ENCODE measurements at places on chromosomes 2 and 18.

GRCh38 chr2:31411771-31412170 is 2.8 kb downstream of the XDH start:
- DNase-seq, result no peak

GRCh38 chr2:67038195-67038594 is 358.9 kb upstream of the ETAA1 start:
- DNase-seq, result no peak

GRCh38 chr18:474416-474815 is 26.1 kb downstream of the COLEC12 start:
- DNase-seq, result no peak

DNA sequence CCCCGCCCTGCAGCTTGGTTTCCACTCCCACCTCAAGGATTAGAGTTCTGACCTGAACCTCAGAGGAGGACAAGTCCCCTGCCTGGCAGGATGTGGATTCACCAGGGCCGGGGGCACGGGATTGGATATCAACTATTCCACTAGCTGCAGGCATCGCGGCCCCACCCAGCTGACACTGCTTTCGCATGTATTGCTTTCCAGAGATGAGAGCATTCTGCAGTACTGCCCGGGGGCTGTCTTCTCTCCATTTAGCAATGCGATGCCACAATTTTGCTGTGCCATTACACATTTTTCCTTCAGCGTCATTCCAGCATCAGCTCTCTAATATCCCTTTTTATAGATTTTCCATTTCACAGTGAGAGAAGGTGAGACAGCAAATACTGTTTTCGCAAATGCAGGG is 42.0 kb downstream of the CTIF start:
- DNase-seq, result no peak

- no peak for DNase-seq
Observed at GRCh38 chr2:194343167-194343566, 1313.9 kb upstream of the SLC39A10 start.

DNA sequence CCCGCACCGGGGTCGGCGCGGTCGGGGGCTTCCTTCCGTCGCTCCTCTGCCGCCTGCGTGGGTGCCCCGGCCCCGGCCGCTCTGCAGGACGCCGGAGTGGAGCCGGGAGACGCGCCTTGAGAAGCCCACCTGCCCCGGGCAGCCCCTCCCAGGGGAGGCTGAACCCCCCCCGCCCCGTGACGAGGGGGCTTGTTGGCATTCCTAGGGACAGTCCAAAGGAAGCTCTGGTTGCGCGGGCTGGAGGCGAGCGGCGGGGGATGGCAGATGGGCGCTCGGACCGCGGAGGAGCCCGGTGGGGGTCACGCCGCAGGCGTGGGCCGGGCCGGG is 133.5 kb upstream of the MGAT5 start:
- no peak for DNase-seq

GRCh38 chr2:200471928-200472645 is 37.8 kb downstream of the KCTD18 start:
- DNase-seq, result no peak

- DNase-seq, result peak; percentile 9
Observed at GRCh38 chr2:236352761-236353593, 88.8 kb upstream of the ASB18 start.

DNA sequence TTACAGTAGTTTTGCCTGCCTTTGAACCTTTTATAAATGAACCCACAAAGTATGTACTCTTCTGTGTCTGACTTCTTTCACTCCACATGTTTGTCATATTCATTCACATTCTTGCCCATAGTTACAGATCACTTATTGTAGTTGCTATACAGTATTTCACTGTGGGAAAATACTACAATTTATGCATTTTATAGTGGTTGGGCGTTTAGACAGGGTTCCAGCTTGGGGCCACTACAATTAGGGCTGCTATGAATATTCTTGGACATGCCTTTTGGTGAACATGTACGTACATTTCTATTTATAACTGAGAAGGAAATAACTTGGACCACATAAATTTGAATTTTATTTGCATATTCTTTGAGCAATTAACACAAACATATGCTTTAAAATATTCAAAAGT is 15.4 kb upstream of the PMAIP1 start:
- DNase-seq, result no peak

GRCh38 chr2:156466739-156467405 is 30.7 kb downstream of the GPD2 start:
- peak; percentile 34 for DNase-seq

- DNase-seq, result no peak
Observed at GRCh38 chr2:61328707-61329251, 142.1 kb downstream of the USP34 start.

DNA sequence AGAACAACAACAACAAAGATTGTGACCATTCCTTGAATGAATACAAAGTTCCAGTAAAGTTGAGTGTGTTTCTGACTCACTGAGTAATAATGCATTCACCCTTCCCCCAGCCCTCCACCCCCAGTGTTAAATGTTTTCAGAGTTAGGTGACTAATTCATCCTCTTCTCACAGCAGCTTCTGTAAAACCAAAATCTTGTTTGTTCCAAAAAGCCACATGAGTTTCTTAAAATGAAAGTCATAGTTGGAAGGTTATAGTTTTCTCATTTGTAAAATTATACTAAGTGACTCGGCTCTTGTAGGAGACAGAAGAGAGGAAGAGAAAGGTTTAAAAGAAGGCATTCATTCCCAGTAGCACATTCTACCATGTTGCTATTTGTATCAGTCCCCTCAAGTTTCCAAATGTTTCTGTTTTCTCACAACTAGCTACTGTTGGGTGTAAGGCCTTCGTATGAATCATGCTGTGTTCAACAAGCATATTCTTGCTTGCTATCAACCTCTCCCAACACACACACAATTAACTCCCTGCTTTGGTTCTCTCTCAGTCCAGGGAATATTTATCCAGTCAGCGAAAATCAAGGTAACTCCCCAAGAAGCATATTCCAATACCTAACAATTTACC is 75.3 kb downstream of the MBD2 start:
- no peak for DNase-seq
